ENCODE measurements at places on chromosomes 12 and 14. TPM values are rescaled to one million over a fixed set of nuclear protein-coding genes. Genes with fewer than 3 reads are reported as not detected.

The TAS2R20 gene
- total RNA-seq = 0.27 TPM

- DNase-seq = no peak
These were observed 62.3 kb downstream of the FZD10 start for GRCh38 chr12:130224613-130225012.

DNA sequence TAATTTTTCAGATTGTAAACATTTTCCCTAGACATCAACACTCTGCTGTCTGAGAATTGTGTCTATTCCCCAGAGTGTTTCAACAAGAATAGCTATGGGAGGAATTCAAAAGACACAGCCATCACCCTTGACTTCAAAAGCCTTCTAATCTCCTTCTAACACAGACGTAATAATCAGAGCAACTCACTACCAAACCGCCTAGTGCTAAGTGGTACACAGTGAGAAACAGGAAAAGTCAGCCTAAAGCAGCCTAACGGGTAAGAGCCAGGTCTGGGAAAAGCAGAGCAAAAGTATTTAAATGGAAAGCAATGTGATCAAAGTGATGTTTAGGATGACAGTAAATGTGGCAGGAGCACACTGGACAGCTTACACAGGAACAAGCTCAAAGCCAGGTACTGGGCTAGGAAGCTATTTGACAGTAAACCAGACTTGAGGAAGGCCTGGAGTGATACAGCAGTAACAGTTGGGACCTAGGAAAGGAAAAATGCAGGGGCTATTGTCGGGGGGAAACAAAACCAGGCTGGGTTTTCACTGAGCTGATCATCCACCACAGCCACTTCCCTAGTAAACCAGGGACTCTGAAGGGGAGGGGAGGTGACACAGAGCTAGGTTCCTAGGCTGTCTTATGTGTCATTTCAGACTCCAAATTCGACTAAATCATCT, 29.4 kb downstream of the CORO1C start:
- no peak for DNase-seq

The ENDOU gene
- total RNA-seq = 0.62 TPM

- DNase-seq = peak; percentile 50
These were observed 44.3 kb downstream of the SPRING1 start for GRCh38 chr12:116693286-116694227.

GRCh38 chr12:4135919-4136605, 137.5 kb upstream of the CCND2 start:
- DNase-seq = no peak

The SYCP3 gene
- total RNA-seq = not detected

The CBLN3 gene
- 2.2 TPM for total RNA-seq

- no peak for DNase-seq
These were observed 18.3 kb downstream of the SLC38A2 start for GRCh38 chr12:46354111-46354801.

The CD163 gene
- total RNA-seq = 270 TPM

- DNase-seq = no peak
These were observed 82.5 kb upstream of the KICS2 start for GRCh38 chr12:64304571-64304970.

GRCh38 chr12:108850854-108851573, 6.4 kb downstream of the SSH1 start:
- DNase-seq = peak; percentile 77

The FOXG1 gene
- total RNA-seq = not detected

The KRT85 gene
- total RNA-seq = not detected

GRCh38 chr12:22535478-22535877, 8.9 kb downstream of the C2CD5 start:
- DNase-seq = no peak
